PC-3 (cell line): ENCODE measurements at places on chromosomes 4 and X. TPM values are rescaled to one million over a fixed set of nuclear protein-coding genes. Genes with fewer than 3 reads are reported as not detected.

DNA sequence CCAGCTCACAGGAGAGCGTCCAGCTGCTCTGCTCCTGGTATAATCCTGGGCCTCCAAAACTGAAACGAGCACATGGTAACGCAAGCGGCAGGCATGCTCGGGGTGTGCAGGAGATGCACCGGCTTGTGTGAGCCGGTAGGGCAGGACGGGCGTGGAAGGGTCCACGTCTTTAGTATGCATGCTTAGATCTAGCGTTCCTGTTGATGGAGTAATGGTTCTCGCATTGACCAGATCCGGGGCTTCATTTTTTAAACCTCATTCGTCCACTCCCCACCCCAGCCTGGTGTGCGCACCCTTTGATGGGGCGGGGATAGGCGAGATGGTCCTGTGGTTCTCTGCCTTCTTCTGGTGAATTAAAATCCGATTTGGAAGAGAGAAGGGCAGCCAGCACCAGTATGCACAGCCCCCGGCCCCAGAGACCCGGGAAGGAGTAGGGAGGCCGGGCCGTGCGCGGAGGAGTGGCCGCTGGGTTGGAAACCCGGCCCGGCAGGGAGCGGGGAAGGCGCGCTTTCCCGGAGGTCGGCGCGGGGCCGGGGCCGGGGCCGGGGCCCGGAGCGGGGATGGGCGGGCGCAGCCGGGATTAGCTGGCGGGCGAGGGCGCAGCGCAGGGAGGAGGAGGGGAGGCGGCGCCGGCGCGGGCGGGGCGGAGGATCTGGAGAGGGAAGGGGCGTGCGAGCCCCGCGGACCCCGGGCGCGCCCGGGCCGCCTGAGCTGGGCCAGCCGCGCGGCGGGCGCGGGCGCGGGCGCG lies 39.9 kb downstream of the FAM149A start:
- H3K4me1 ChIP-seq, result no peaks in the 10 kb centered on the region
- peak overlapping the region; percentile 60 for H3K4me3 ChIP-seq
- DNase-seq, result peak; percentile 16
- H3K27ac ChIP-seq, result no peak overlapping the region

- no peak overlapping the region for H3K27ac ChIP-seq
- H3K36me3 ChIP-seq, result no peaks in the 10 kb centered on the region
- no peaks in the 10 kb centered on the region for H3K27me3 ChIP-seq
- no peak for DNase-seq
Observed at GRCh38 chrX:11040996-11041395, 70.1 kb upstream of the HCCS start.

DNA sequence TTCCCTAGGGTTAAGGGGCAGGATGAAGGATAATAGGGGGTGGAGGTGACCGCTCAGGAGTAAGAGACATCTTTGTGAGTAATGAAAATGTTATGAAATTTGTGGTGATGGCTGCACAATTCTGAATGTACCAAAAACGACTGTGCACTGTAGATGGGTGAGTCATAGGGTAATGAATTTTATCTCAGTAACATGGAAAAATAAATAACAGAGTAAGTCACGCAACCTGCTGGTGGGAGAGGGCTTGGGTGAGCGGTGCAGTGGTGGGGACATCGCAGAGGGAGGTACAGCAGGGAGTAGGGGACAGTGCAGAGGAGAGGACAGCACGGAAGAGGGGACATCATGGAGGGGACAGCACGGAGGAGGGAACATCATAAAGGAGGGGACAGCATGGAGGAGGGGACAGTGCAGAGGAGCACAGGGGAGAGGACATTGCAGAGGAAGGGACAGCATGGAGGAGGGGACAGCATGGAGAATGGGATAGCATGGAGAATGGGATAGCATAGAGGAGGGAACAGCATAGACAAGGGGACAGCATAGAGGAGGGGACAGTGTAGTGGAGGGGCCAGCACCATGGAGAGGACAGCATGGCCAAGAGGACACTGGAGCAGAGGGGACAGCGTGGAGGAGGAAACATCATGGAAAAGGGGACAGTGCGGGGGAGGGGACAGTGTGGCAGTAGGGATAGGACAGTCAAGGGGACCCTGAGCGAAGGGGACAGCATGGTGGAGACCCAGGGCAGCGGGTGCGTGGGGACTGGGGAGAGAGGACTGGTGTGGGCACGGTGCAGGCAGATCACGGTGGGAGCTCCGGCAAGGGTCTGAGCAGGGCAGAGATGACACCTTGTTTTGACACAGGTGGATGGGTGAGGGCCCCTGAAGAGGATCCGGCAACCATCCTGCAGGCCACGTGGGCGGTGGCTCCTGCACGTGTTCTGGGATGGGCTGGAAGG lies 68.5 kb upstream of the MXD4 start:
- peak overlapping the region; percentile 89 for H3K27ac ChIP-seq
- peaks cover 16% of the 10 kb centered on the region; the same call in 1 of the 2 replicates for H3K36me3 ChIP-seq
- H3K4me1 ChIP-seq, result peaks cover 14% of the 10 kb centered on the region
- peak overlapping the region; percentile 7; the same call in 1 of the 2 replicates for H3K4me3 ChIP-seq

- no peak overlapping the region for H3K27ac ChIP-seq
- H3K36me3 ChIP-seq, result no peaks in the 10 kb centered on the region
- H3K4me1 ChIP-seq, result no peaks in the 10 kb centered on the region
- no peak overlapping the region for H3K4me3 ChIP-seq
- DNase-seq, result no peak
- no peaks in the 10 kb centered on the region for H3K27me3 ChIP-seq
Observed at GRCh38 chrX:5537098-5537497, 691.6 kb downstream of the NLGN4X start.

- H3K4me1 ChIP-seq, result no peaks in the 10 kb centered on the region
- no peak for DNase-seq
- no peak overlapping the region for H3K27ac ChIP-seq
- no peaks in the 10 kb centered on the region for H3K27me3 ChIP-seq
Observed at GRCh38 chrX:150338615-150339014, 24.5 kb upstream of the MAMLD1 start.

DNA sequence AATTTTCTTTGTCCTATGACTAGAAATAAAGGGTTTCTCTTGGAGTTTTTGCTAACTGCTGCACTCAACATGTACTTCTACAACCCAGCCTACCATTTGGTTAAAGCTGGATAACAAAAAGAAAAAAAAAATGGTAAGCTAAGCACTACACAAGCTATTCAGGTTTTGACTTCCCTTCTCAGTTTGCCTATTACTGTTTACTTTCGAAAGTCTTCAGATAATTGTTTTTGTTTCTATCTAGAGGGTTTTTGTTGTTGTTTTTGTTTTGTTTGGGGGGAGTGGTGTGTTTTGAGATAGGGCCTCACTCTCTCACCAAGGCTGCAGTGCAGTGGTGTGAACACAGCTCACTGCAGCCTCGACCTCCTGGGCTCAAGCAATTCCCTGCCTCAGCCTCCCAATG lies 46.6 kb downstream of the CLOCK start:
- no peak for DNase-seq
- no peak overlapping the region for H3K27ac ChIP-seq
- no peaks in the 10 kb centered on the region for H3K27me3 ChIP-seq
- H3K36me3 ChIP-seq, result 0 out of 2 replicates have a peak, but pooled peaks cover 6% of the 10 kb centered on the region
- no peak overlapping the region for H3K4me3 ChIP-seq

- peaks cover 24% of the 10 kb centered on the region for H3K4me1 ChIP-seq
- no peaks in the 10 kb centered on the region for H3K36me3 ChIP-seq
- no peak overlapping the region for H3K27ac ChIP-seq
- no peak overlapping the region for H3K4me3 ChIP-seq
- no peaks in the 10 kb centered on the region for H3K27me3 ChIP-seq
- no peak for DNase-seq
Observed at GRCh38 chrX:13401724-13402123, 81.9 kb upstream of the ATXN3L start.

- no peak for DNase-seq
- H3K4me1 ChIP-seq, result no peaks in the 10 kb centered on the region
- no peak overlapping the region for H3K27ac ChIP-seq
- H3K4me3 ChIP-seq, result no peak overlapping the region
Observed at GRCh38 chr4:82528868-82529267, 32.9 kb downstream of the TMEM150C start.

DNA sequence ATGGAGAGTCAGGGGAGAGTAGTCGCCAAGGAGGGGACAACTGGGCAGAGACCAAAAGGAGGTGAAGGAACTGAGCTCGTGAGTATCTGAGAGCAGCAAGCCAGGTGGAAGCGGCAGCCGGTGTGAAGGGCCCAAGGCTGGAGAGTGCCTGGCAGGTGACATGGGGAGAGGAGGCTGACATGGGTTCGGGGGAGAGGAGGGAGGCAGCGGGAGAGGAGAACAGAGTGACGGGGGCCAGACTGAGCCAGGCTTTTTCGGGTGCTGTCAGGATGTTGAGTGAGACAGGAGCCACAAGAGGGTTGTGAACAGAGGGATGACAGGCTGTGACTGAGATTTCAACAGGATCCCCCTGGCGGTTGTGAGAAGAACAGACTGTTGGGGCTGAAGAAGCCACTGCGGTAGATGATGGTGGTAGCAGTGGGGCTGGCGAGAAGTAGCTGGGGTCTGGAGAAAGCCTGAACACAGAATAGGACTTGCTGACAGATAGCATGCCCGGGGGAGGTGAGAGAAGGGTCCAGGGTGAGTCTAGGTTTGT lies 5.7 kb downstream of the ELK1 start:
- no peaks in the 10 kb centered on the region for H3K27me3 ChIP-seq
- no peak overlapping the region for H3K4me3 ChIP-seq
- peaks cover 16% of the 10 kb centered on the region for H3K36me3 ChIP-seq
- H3K4me1 ChIP-seq, result peaks cover 13% of the 10 kb centered on the region
- peak; percentile 17 for DNase-seq

DNA sequence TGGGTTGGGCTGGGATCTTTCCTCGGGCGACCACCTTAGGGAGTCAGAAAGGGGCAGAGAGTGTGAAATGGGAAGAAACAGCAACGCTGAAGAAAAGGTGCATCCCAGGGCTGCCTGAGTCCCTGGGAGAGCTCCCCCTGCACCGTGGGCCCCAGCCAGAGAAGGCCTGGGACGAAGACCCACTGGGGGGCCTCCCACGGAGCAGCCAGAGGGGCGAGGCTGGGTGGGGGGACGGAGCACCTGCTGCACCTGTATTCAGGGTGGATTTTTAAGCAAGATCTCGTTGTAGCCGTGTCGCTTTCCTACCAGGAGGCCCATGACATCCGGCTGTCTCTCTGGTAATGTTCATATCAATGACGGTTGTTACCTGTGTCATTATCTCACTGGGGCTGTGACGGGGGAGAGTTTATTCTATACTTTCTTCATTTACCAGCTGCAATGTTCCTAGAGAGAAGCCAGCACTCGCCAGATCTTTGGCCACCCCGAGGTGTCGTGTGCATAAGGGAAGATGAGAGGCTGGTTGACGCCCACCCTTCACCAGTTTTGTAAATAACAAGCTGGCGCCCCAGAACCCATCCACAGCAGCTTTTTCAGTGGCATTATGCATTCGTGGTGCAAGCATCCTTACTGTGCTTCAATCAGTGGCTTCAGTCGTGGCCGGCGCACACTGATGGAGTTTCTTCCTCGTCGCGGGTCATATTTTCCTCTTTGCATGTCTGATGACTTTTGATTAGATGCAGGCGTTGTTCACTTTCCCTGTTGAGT lies 5.6 kb upstream of the PCGF3 start:
- no peak overlapping the region for H3K27ac ChIP-seq
- no peaks in the 10 kb centered on the region for H3K27me3 ChIP-seq
- H3K4me3 ChIP-seq, result no peak overlapping the region
- DNase-seq, result no peak
- no peaks in the 10 kb centered on the region for H3K36me3 ChIP-seq

DNA sequence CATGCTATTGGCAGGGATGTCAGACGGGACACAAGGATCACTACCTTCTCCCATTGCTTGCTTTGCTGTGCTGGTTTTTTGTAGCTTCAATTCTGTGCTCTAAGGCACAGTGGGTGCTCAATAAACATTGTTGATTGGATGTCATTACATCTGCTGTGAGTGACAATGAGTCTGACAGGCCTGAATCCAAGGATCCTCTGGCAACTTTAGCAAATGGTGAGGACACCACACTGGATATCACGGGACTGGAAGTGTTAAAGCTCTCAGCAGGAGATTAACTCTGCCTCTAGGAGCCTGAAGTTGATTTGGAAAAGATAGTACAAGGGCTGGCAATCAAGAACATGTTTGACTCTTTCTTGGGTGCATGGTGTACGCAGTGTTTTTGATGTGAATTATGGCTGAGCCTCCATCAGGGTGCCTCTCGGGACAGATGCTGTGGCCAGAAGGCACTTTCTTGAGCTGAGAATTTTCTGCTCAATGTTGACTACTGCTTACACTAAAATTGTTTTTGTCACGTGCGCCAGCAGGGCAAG lies 217.9 kb downstream of the ARAP2 start:
- H3K27ac ChIP-seq, result no peak overlapping the region
- H3K4me1 ChIP-seq, result peaks cover 13% of the 10 kb centered on the region; the same call in 1 of the 2 replicates
- H3K4me3 ChIP-seq, result no peak overlapping the region

DNA sequence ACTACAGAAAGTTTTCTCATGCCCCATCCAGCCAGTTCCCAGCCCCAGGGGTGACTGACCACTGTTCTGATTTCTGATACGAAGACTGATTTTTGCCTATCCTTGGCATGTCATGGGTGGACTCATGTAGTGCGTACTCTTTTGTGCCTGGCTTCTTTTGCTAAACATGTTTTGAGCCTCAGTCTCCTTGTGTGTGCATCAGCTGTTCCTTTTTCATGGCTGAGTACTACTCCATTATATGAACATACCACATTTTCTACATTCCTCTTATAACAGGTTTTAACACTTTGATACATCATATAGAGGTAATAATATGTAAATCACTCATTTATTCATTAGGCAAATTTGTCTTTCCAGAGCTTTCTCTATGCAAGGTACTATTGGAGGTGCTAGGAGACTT lies 126.7 kb downstream of the ANAPC4 start:
- H3K36me3 ChIP-seq, result no peaks in the 10 kb centered on the region
- H3K27ac ChIP-seq, result no peak overlapping the region
- no peak overlapping the region for H3K4me3 ChIP-seq

The RPA4 gene
- 1.4 and 3.0 TPM in 2 replicates for total RNA-seq

The PLP1 gene
- total RNA-seq, result not detected in 2 replicates

The RADX gene
- total RNA-seq, result 0.18 TPM in 1 of 2 replicates, not detected in the other
